ENCODE measurements at places on chromosomes 12 and 14.

GRCh38 chr14:76958020-76958979, 70.2 kb downstream of the IRF2BPL start:
- DNase-seq, result no peak

- DNase-seq, result no peak
Measured at GRCh38 chr12:45458854-45459807, 243.2 kb downstream of the ANO6 start.

GRCh38 chr12:6226679-6227051, 26.5 kb downstream of the CD9 start:
- DNase-seq, result no peak

GRCh38 chr12:31991815-31992214, 32.6 kb downstream of the RESF1 start:
- no peak for DNase-seq

GRCh38 chr14:25274529-25274928, 224.6 kb upstream of the STXBP6 start:
- DNase-seq, result no peak

DNA sequence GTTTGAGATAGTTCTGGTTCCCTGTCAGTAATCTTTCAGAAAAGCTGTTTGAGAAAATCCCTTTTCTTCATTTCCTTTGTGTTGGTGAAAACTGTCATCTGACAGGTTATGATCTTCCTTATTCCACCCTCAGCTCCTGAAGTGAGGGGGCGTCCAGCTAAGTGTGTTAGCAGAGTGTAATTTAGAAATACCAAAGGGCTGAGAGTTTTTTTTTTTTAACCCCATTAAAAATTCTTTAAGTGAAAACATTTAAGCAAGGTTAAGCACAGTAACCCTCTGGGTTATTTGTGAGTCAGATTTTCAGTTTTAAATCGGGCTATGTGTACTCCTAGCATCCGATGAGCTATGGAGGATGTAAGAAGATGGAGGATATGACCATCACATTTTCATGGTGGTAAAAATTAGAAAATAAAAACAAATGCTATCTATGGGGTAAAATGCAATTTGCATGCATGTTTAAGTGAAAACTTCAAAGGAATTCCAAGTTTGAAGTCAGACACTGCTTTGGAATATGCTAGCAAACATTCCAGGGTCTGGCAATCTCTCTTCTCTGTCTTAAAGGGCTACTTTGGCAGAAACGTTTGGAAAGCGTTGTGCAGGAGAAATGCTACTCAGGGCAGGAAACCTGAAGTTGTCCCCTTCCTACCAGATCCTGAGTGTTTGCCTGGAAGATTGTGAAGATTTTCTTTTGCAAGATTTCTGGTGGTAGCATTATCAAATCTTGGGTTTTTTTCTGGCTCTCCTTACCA, 197.0 kb upstream of the PRICKLE1 start:
- no peak for DNase-seq
